Stimulated activated CD4-positive, alpha-beta T cell treated with anti-CD3 and anti-CD28 coated beads, Interleukin-1b, Interleukin-23, amount 100 ng/mL, for 4 hours (primary cell): ENCODE measurements at places on chromosomes 4 and X.

- no peak for DNase-seq
These were observed 18.1 kb upstream of the ZXDB start for GRCh38 chrX:57573754-57574153.

GRCh38 chrX:46561824-46562657 lies 11.5 kb upstream of the CHST7 start:
- no peak for DNase-seq

- DNase-seq = no peak
These were observed 4.7 kb upstream of the ASMT start for GRCh38 chrX:1610166-1610565.

GRCh38 chrX:67780694-67781109 lies 236.9 kb downstream of the AR start:
- no peak for DNase-seq

GRCh38 chr4:85591406-85592098 lies 116.6 kb downstream of the ARHGAP24 start:
- DNase-seq = no peak

DNA sequence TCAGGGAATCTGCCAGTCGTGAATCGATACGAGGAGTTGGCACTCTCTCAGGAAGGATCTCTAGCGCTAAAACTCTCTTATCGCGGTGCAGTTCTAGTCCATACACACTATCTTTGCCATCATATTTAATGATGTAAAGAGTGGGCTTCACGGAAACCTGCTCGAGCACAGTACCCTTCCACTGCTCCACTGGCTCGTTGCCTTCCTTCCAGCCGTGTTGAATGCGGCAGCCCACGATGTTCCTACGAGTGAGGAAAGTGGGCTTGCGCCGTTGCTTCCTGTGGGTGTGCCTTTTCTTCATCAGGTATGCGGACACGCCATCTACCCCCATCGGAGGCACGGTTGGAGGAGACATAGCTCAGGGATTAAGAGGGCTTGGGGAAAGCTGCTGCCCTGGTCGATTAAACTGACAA lies 661 bp downstream of the SPIN4 start:
- no peak for DNase-seq

DNA sequence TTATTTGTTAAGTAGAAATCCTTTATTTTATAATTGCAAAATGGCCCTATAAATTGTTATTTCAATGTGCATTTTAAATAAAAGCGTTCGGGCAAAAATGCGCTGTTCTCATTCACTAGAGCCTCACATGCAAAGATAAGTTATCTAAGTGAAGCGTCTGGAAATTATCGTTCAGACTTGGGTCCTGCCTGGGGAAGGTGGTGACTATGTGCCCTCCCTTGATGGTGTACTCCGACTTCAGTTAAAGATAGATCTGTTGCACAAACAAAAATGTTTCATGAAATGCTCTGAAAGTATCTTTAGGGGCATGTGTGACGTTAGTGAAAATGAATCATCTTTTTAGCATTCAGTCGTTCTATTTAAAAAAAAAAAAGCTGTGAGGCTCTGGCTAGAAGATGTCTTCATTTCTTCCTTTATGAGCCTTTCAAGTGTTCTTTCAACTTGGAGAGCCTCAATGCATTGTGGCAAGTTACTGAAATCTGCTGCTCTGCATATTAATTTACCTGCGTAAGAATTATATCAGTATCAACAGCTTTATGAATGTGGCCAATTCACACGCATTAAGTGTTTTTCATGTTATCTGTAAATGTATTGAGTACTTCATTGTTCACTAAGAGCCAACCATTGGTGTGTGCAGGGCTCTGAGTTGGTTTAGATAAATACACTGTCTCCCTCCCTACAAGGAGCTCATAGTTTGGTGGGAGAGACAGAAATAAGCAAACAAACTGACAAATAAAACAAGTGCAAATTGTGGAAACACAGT lies 83.0 kb downstream of the AFF1 start:
- DNase-seq = no peak
